Activated CD8-positive, alpha-beta memory T cell treated with anti-CD3 and anti-CD28 coated beads for 1 hour (primary cell): ENCODE measurements at places on chromosomes 5 and 9.
A peak's percentile ranks its signal among the peaks of the same experiment; 100 is the strongest.

GRCh38 chr9:69331444-69331843, 6.4 kb downstream of the ENTREP1 start:
- DNase-seq, result no peak

GRCh38 chr5:114361724-114362196, at the start of gene KCNN2:
Gene KCNN2 (plus strand): TSS chr5:114362070. CDS start chr5:114362140, 70 bp downstream.
- DNase-seq, result no peak

DNA sequence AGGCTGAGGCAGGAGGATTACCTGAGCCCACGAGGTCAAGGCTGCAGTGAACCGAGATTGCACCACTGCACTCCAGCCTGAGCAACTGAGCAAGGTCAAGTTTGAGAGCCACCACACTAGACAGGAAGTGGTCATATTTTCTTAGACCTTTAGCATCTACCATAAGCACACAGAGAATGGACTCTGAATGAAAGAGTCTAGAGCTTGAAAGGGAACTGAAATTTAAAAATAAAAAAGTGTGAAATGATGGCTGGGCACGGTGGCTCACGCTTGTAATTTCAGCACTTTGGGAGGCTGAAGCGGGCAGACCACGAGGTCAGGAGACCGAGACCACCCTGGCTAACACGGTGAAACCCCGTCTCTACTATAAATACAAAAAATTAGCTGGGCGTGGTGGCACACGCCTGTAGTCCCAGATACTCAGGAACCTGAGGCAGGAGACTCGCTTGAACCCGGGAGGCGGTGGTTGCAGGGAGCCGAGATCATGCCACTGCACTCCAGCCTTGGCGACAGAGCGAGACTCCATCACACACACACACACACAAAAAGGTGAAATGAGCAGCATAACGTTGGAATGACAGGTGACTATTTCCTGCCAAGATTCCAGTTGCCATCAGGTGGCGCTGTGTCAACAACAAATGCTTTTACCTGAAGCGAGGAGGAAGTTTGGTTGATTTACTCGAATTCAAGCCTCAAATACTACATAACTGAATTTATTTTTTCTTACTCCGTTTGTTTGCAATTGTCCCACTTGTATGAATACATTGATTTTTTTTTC, 21.3 kb upstream of the AK3 start:
- DNase-seq, result peak; percentile 66

GRCh38 chr9:70566066-70566465, 151.6 kb upstream of the KLF9 start:
- DNase-seq, result no peak
